Fibroblast of the conjunctiva (primary cell): ENCODE measurements at places on chromosomes 5 and 9.

GRCh38 chr9:128103589-128103962 is 24.0 kb downstream of the PTGES2 start:
- DNase-seq, result no peak

GRCh38 chr9:114467226-114467750 is 38.0 kb downstream of the WHRN start:
- DNase-seq, result no peak

GRCh38 chr5:150163547-150164059 is 3.0 kb upstream of the CDX1 start:
- DNase-seq, result no peak

DNA sequence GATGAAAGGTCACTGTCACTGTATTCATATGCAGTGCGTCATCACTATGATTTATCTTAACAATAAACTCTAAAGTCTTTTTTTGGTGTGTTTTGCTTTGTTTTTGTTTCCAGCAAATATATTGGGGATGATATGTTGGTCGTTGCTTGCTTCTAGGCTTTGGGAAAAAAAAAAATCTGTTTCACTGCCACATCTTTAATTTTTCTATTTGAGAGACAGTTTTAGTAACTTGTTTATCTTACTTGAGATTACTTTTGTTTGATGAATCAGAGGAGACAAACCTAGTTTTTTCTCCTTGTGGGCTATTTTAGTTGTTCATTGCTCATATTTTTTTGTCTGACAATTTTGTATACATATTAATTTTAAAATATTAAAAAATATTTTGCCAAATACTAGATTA is 19.4 kb downstream of the CWC27 start:
- no peak for DNase-seq

DNA sequence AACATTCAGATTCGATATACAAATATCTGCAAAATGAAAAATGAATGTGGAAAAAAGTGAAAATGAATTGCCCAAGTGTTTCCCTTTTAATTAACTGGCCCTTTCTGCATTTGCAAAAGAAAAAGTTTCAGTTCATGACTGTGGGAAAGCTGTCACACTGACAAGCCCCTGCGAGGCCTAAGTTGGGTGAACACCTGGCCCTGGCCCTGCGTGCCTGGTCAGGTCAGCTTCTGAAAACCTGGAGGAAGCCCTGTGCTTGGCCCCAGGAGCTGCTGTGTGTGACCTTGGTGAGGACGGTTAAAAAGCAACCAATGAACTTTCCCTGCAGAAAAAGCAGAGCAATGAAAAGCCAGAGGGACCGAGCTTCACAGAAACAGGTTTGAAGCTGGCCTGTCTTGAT is 41.0 kb upstream of the SHC3 start:
- DNase-seq, result no peak

- DNase-seq, result no peak
These were observed 111.2 kb downstream of the ZNF354C start for GRCh38 chr5:179171251-179171815.

GRCh38 chr5:75670577-75670976 is 46.7 kb downstream of the POC5 start:
- no peak for DNase-seq

- DNase-seq, result no peak
These were observed 11.9 kb downstream of the DNAH5 start for GRCh38 chr5:13932561-13932960.

GRCh38 chr5:127519527-127519926 is 2.1 kb downstream of the PRRC1 start:
- DNase-seq, result no peak

GRCh38 chr9:84062538-84062937 is 81.9 kb downstream of the RMI1 start:
- DNase-seq, result no peak

- no peak for DNase-seq
These were observed 25.3 kb downstream of the FAM240B start for GRCh38 chr9:38694676-38695075.

- no peak for DNase-seq
These were observed 8.3 kb downstream of the GPX3 start for GRCh38 chr5:151028717-151029116.
